ENCODE measurements at places on chromosomes 16 and 17.

DNA sequence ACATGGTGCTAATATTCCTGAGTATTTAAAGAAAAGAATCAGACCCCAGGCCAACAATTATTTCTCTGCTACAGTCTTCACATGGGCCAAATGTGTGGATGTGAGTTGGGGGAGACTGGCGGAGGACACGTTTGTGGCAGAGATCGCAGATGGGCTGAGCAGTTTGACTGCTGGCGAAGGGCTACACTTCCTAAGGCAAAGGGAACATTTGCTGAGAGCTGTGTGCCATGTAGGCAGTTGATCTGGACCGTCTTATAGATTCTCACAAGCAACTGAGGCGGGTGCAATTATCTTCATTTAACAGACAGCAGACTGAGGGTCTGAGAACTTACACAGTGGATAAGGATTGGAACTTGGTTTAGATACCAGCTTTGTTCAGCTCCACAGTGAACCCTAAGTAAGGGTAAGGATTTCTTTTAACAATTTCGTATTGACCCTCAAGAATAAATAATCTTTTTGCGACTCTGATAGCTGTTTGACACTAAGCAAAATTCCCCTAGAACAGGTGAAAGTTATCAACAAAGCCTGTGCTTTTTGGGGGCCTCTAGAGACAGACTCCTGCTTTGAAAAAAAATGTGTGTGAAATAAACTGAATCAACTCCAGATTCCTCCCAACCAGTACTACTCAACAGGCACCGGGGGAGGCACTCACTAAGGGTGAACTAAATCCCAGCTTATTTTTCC lies 55.3 kb downstream of the TBX4 start:
- no peak for DNase-seq

DNA sequence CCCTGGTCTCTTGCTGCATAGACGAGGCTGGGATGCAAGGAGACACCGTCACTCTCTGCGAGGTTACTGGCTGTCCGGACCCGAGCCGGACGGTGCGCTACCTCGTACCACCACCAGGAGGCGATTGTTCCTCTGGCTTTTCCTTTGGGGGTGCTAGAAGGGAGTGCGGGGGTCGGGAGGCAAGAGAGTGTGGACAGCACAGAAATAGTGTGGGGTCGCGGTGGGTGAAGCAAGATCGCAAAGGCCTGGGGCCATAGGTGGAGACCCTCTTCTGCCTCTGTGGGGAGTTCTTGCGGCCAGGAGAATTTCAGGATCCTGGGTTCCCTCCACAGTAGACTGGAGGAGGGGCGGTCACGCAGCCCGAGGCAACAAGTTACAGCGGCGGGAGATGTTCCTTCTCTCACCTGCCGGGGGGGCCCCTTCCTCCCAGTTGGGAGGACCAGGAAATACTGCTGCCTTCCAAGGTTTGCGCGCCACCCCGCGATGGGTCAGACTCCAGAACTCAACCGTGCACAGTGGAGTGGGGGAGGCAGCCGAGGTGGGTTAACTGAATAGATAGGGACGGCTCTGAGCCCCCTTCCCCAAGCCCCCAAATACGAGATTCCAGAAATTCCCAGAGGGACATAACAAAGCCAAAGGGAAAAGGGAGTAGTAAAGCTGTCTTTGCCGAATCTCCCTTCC lies 6.9 kb downstream of the PHOSPHO1 start:
- DNase-seq, result no peak

DNA sequence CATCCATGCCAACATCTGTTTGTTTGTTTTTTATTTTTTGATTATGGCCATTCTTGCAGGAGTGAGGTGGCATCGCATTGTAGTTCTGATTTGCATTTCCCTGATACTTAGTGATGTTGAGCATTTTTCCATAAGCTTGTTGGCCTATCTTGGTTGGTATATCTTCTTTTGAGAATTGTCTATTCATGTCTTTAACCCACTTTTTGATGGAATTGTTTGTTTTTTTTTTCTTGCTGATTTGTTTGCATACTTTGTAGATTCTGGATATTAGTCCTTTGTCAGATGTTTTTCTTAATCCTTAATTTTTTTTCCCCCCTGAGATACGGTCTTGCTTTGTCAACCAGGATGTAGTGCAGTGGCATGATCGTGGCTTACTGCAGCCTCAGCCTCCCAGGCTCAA lies 43.0 kb downstream of the RNF135 start:
- no peak for DNase-seq

- DNase-seq, result no peak
These were observed 12.8 kb upstream of the CHMP6 start for GRCh38 chr17:80978499-80979497.

GRCh38 chr16:1109648-1110047 lies 13.6 kb upstream of the C1QTNF8 start:
- no peak for DNase-seq

GRCh38 chr16:86549076-86549892 lies 5.8 kb downstream of the MTHFSD start:
- no peak for DNase-seq

DNA sequence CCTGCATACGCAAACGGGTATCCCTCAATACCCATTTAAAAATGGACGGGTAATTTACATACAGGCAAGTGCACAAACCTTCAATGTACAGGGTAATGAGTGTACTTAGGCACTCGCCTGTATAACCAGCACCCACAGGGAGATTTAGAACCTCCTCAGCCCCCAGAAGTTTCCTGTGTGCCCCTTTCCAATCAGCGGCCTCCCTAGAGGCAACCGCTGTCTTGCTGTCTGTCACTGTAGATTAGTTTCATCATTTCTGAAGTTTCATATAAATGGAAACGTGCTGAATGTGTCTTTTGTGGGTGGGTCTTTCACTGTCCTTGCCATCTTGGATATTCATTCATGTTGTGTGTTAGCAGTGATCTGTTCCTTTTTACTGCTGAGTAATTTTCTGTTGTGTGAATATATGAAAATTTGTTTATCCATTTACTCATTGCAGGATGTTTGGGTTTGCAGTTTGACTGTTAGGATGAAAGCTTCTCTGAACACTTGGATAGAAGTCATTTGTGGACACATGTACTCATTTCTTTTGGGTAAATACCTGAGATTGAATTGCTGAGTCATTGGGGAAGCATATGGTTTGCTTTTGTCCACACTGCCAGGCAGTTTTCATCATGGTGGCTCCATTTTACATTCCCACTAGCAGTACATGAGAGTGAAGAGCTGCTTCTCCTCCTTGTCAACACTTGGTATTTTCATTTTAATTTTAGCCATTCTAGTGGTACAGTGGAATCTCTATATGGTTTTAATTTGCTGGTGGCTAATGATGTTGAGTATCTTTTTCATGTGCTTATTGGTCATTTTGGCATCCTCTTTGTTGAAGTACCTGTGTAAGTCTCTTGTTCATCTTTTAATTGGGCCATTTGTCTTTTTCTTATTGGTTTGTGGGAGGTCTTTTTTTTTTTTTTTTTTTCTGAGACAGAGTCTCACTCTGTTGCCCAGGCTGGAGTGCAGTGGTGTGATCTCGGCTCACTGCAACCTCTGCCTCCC lies 2.1 kb upstream of the ADCY7 start:
- DNase-seq, result no peak

GRCh38 chr17:79196913-79197312 lies 122.3 kb downstream of the ENGASE start:
- DNase-seq, result no peak

- DNase-seq, result peak; percentile 35
These were observed 23.5 kb downstream of the GTF3C1 start for GRCh38 chr16:27526180-27526579.

- no peak for DNase-seq
These were observed 4.7 kb downstream of the KRT25 start for GRCh38 chr17:40750391-40750790.

- no peak for DNase-seq
These were observed 5.6 kb downstream of the GLG1 start for GRCh38 chr16:74601126-74601871.

GRCh38 chr16:4116325-4117249 lies at the start of gene ADCY9:
Gene ADCY9, minus strand, starts transcription at chr16:4116442. Its CDS starts 1,000 bp downstream, at chr16:4115442.
- DNase-seq, result peak; percentile 78

DNA sequence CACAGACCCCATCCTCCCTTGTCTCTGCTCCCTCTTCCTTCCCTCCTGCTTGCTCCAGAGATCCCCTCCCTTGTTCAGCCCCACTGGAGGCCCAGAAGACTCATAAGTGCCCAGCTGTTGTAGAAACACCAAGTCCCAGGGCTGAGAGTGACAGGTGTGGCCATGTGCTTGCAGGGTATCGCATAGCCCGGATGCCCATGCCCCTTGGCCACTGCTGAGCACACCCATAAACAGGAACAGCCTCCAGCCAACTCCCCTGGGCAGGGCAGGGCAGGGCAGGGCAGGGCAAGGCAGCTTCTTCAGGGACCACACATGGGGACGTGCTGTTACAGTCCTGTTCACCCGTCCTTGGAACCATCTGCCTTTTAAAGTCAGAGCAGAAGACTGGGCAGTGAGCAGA lies 2.0 kb downstream of the CACNG1 start:
- no peak for DNase-seq

DNA sequence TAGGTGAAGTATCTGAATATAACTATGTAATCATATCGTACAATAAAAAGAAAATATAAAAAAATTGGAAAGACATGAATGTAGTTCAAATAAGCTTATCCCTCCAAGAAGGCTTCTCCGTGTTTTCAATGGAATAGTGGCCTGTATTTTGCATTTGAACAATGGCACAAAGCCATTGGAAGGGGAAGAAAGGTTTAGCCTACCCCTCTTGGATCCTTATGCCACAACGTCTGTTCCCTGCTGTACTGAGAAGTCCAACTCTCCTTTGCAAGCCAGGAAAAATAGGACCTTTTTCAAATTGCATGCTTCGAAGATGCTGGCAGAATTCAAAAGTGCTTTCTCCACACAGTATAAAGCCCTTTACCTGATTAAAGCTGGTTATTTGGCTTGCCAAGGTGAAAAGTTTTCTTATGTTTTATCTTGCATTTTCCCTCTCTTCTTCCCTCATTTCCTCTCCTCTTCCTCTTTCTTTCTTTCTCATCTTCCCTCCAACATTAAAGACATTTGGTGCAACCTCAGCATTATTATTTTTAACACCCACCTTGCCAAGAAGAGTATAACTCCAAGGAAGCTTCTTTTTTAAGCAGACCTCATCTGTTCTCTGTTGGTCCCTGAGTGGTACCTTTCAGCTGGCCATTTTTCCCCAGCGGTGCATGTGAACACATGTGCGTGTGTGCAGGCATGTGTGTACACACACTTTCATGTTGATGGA lies 968.6 kb upstream of the RBFOX1 start:
- no peak for DNase-seq

DNA sequence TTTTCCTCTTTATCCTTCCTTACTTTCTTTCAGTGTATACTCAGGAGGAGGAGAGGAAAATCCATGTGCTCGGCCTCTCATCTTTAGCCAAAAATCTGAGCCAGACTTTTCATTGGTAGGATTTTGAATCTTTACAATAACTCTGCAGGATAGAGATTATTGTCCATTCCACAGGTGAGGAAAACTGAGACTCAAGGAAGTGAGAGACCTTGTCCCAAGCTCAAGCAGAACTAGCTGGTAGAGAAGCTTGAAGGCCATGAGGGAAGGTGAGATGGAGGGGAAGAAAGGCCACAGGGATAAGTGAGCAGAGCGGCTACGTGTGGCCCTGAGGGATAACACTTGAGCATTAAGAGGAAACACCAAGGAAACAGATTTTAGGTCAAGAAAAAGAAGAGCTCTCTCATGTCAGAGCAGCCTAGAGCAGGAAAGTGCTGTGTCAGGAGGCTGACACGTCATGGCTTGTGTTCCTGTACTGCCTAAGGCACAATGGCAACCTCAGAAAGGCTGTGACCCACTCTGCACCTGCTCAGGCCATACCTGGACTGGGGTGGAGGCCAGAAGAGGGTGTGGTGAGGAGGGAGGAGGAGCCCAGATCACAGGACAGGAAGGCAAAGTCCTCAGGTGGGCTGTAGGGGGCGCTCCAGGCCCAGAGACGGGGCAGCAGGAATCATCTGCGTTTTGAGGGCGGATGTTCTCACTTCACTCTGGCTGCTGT lies 11.9 kb downstream of the MT4 start:
- peak; percentile 30 for DNase-seq

DNA sequence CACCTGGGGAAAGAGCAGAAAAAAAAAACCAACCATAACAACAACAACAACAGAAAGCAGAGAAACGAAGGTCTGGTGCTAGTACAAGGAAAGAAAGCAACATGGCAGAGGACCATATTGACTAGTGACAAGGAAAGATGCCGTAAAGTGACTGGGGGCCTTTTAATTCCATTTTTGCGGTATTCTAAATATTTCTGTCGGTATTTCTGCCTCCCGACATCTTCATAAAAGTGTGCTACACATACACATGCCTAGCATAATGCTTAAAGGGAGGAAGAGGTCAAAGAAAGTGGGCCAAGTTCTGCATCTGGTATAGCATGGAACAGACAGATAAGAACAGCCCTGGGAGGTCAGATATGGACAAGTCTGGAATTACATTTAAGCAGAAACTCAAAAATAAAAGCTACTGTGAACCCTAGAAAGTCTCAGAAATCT lies 19.5 kb upstream of the RNF43 start:
- DNase-seq, result no peak

GRCh38 chr17:17506181-17506741 lies 10.1 kb upstream of the RASD1 start:
- DNase-seq, result no peak

- DNase-seq, result no peak
These were observed 218.7 kb downstream of the GSG1L start for GRCh38 chr16:27844826-27845225.

DNA sequence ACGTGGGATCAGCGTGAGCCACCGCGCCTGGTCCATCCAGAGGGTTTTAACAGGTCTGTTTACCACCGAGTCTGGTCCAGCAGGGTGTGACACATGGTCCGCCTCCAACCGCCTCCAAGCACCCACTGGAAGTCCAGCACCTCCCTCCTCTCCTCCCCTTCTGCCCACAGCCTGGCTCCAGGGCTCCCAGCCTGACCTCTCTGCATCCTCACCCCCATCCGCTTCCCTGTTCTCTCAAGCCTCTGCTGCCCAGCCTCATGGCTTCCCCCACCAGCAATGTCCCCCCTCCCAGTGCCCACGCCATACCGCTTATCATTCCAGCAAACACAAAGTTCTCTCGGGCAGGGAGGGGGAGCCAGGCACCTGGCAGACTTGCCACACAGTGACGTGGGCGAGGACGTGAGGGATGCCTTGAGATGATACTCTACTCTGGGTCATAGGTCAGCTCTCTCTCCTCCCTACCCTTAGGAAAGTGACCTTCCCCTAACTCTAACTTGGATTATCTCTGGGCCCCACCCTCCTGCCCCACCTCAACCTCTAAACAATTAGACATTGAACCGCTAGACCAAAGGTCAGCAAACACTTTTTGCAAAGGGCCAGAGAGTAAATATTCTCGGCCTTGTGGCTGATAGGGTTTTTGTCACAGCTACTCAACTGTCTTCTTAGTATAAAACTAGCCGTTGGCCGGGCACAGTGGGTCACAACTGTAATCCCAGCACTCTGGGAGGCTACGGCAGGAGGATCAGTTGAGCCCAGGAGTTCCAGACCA lies 23.1 kb downstream of the CDC42EP4 start:
- no peak for DNase-seq

DNA sequence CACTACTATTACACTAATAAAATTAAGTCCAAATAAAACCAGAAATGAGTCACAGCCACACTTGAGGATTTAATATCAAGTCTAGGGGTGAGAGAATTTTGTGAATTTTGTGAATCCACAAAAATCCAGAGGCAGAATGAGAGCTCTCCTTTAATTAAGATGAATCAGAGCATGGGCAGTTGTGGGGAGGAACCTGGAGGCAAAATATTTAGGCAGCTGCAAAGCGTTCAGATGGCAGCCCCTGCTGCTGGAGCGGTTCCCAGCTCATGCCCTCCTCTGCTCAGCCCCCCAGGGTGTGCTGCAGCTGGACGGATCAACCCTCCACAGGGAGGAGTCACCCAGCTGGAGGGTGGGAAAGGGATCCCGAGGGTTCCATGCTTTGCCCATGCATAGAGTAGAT lies 43.4 kb upstream of the IRX6 start:
- peak; percentile 40 for DNase-seq
